ENCODE measurements at places on chromosomes 2 and 18.

DNA sequence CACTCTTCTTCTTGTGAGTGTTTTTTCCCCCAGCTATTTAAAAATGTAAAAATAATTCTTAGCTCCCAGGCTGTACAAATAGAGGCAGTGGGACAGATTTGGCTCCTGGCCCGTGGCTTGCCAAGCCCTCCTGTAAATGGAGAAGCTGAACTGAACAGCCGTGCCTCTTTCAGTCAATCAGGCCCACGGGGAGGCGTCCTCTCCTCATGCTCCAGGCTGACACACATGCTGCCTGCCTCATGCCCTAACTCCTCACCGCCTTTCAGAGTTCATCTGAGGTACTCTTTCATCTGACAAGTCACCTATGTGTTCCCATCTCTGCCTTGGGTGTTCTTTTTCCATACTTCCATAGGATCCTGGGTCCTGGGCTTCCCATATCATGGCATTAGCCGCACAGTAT lies 58.9 kb downstream of the BMP10 start:
- DNase-seq, result peak; percentile 25

DNA sequence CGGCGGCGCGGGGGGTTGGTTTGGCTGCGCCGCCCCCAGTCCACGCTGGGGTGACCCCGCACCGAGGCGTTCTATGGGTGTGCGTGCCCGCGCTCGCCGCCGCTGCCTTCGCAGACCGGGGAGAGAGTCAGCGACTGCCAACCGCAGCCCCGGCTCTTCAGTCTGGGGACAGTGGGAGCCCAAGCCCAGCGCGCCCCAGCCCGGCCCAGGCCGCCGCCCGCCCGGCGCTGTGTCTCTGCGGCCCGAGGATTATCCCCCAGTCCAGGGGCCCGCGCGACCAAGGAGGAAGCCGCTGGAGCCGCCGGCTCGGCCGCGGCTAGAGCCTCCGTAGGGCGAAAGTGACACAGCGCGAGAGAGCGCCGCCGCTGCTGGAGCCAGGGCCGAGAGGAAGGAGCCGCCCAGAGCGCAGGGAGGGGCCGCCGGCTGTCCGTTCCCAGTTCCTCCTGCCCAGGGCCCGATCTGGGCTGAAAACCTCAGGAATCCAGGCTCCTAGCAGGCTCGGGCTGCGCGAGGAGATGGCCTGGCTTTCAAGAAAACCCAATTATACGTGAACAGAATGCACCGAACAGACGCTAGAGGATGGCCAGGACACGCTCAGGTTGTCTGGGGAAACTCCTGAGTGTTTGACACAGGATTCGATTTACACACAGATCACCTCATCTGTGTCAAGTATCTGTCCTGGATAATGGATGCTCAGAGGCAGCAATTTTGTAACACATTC lies 2.4 kb downstream of the CTIF start:
- peak; percentile 43 for DNase-seq

DNA sequence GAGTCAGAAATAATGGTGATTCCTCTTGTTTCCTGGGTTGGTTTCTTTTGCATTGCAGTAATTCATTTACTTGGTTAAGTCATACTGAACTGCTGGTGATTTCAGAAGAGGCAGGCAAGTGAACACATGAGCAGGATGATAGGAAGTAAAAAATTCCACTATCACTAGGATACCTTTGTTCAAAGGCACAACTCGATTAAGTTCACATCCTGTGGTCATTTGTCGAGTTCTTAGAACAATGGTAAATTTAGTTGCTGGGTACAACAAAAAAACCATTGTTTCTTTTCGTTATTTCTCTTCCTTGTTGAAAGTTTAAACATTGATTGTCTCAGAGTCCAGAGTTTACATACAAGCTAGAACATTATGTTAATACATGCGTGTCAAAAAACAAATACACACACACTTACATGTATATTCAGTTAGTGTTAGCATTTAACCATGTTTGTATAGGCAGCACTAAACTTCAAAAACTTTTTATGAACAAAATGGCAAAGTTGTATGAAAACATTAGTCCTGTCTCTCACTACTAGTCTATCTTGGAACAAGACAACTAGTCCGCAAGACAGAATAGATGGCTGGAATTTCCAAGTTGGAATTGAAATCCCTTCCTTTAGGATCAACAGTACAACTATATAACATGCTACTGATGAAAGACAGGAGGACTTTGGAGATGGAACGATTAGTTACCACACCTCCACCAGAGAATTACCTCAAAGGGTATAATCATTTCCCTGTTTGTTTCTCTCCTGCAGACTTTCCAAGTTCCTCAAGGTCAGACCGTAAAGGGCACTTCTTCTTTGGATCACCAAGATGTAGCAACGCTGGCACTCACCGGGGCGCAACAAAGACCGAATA lies 26.2 kb downstream of the STK39 start:
- no peak for DNase-seq

GRCh38 chr18:46169464-46169941 lies 65.3 kb downstream of the HAUS1 start:
- DNase-seq, result no peak
